ENCODE measurements at places on chromosomes 7 and 10. TPM values are rescaled to one million over a fixed set of nuclear protein-coding genes. Genes with fewer than 3 reads are reported as not detected.
A peak's percentile ranks its signal among the peaks of the same experiment; 100 is the strongest.

NAT16 gene
- total RNA-seq, result not detected

- peak; percentile 10 for DNase-seq
These were observed 380.5 kb upstream of the AUTS2 start for GRCh38 chr7:69217516-69218350.

DNA sequence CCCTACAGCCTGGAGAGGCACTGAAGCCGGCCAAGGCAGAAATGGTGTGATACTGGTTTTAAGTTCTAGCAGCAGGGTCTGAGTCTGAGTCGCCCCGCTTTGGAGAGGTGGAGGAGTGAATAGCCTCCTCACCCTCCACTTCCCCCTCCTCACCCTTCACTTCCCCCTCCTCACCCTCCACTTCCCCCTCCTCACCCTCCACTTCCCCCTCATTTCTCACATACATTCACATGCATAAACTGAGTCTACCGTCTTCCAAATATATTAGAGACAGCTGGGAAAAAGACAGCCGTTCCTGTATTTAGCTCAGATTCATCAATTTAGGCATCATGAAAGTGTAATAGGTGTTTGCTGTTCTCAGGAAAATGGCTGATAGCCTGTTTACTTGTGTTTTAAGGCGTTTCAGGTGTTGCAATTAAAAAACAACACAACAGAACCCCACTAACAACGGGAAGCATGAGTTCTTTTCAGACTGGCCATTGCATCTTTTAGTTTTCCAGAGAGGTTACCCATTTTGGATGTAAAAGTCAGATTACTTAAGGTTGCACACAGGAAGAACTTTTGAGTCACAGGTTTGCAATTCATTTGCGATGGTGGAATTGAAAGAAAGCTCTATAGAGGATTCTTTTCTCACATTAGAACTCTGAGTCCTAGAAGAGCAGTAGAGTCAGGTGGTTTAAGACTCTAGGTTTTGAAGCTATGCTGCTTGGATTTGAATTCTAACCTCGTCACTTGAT lies 861 bp downstream of the NRBF2 start:
- no peak for DNase-seq

- peak; percentile 41 for DNase-seq
These were observed 62.9 kb upstream of the FAM171A1 start for GRCh38 chr10:15433850-15434537.

DNA sequence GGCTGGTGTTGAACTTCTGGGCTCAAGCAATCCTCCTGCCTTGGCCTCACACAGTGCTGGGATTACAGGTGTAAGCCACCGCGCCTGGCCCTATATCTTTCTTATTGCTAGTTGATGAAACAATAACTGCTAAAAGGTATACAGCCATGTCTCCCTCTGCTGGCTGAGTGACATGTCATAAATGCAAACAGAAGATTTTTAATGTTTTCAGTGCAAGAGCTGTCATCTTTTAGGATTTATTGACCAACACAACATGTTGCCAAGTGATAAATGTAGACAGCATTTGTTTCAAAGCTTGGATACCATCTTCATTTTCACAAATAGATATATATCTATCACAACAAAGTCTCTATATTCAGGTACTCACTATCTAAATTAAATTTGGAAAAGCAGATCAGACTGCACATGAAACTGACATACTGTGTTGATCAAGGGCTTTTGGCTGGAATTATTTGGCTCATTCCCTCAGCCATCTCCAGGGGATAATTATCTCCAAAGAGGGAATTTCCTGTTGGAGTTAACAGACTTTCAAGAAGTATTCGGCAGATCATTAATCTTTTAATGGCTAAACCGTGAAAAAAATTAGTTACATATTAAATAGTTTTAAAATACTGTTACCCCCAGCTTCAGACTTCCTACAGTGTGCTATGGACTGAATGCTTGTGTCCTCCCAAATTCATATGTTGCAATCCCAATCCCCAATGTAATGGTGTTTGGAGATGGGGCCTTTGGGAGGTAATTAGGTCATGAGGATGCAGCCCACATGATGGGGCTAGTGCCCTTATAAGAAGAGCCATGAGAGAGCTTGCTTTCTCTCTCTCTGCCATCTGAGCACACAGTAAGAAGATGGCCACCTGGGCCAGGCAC lies 41.3 kb upstream of the SRPK2 start:
- DNase-seq, result peak; percentile 14

SCIN gene
- total RNA-seq, result 141 TPM

- no peak for DNase-seq
These were observed 4.5 kb upstream of the TRIM24 start for GRCh38 chr7:138455609-138456008.

DNA sequence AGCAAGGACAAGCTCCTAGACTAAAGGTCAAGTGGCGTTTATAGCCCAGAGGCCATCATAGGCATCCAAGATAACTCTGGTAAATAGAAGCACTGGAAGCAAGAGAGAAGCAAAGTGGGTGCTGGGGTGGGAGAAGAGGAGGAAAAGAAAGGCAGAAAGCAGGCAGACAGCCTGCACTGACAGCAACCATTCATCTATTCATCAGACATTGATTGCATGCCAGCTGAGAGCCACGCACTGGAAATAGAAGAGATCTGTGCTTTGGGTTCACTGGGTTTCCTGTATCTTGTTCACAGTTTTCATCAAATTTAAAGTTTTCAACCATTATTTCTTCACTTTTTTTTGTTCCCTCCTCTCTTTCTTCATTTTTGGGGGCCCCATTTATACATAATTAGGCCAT lies 4.7 kb upstream of the SLIT1 start:
- DNase-seq, result no peak

DNA sequence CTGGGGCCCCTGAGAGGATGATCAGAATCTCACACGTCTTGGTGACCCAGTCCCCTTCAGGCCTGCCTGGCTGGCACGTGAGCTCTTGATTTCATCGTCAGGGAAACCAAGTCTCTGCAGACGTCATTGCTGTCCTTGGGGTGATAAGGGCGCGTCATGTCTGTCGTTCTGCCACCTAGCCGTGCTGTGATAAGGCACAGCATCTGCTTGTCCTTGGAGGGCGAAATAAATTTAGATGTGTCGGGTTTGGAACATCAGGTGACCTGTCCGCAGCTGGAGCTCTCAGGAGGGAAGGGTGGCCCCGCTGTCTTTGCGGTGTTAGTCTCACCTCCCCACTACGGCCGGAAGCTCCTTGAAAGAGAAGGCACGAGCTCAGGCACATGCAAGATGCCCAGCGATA lies 129.2 kb downstream of the GRK5 start:
- DNase-seq, result no peak

CNPY1 gene
- not detected for total RNA-seq

GRCh38 chr7:82821037-82821436 lies 341.6 kb downstream of the PCLO start:
- no peak for DNase-seq
